Astrocyte (in vitro differentiated cells and primary cell): ENCODE measurements at places on chromosomes 7 and 10.
A peak's percentile ranks its signal among the peaks of the same experiment; 100 is the strongest.

GRCh38 chr7:157666530-157667040 lies 329.8 kb downstream of the DNAJB6 start:
- no peak for DNase-seq

GRCh38 chr10:24007359-24007758 lies 201.6 kb upstream of the KIAA1217 start:
- DNase-seq: peak; percentile 65

DNA sequence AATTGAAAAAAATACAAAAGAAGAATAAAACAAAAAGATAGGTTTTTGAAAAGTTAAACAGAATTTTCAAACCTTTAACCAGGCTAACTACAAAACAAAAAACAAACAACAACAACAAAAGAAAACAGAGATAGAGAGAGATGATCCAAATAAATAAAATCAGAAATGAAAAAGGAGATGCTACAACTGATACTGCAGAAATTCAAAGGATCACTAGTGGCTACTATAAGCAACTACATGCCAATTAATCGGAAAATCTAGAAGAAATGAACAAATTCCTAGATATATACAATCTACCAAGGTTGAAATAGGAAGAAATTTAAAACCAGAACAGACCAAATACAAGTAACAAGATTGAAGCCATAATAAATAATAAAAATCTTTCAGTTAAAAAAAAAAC lies 326.8 kb upstream of the VSTM2A start:
- no peak for DNase-seq

GRCh38 chr7:142104550-142105527 lies 6.7 kb upstream of the MGAM2 start:
- DNase-seq: no peak
